A549 treated with RU486 at 1 μM for 4 hours (cell line): ENCODE measurements at places on chromosomes 4 and X. TPM values are rescaled to one million over a fixed set of nuclear protein-coding genes. Genes with fewer than 3 reads are reported as not detected.

Gene DKK2
- total RNA-seq, result not detected in 5 replicates

Gene HSFX1
- total RNA-seq, result 0.14 to 0.40 TPM (median 0.34 TPM) in 5 replicates

Gene CLIC2
- total RNA-seq, result 0.06 to 0.53 TPM (median 0.25 TPM) in 4 of 5 replicates, not detected in the other

Gene MAGEC1
- total RNA-seq, result 0.02 to 0.09 TPM (median 0.04 TPM) in 3 of 5 replicates, not detected in the others

Gene CXCL11
- 0.19 to 0.27 TPM (median 0.20 TPM) in 3 of 5 replicates, not detected in the others for total RNA-seq

Gene FDCSP
- not detected in 5 replicates for total RNA-seq

Gene ATP1B4
- total RNA-seq, result not detected in 5 replicates

Gene ATP8A1
- 0.02 to 0.10 TPM (median 0.07 TPM) in 5 replicates for total RNA-seq

Gene C4orf46
- total RNA-seq, result 4.8 to 10.3 TPM (median 9.3 TPM) in 5 replicates

Gene DDX60
- total RNA-seq, result 1.2 to 4.2 TPM (median 2.0 TPM) in 5 replicates

Gene STBD1
- 6.0 to 8.6 TPM (median 8.6 TPM) in 5 replicates for total RNA-seq

Gene OTUD6A
- total RNA-seq, result not detected in 5 replicates

Gene DCAF4L1
- 0.05 to 0.13 TPM (median 0.11 TPM) in 5 replicates for total RNA-seq

Gene GPR143
- total RNA-seq, result 0.16 to 0.33 TPM (median 0.27 TPM) in 4 of 5 replicates, not detected in the other

Gene CXCL5
- total RNA-seq, result 28.2 to 55.2 TPM (median 49.5 TPM) in 5 replicates

Gene ZBED1
- 26.8 to 30.2 TPM (median 28.4 TPM) in 5 replicates for total RNA-seq

Gene CLDN34
- not detected in 5 replicates for total RNA-seq

Gene FAM184B
- 0.03 to 0.05 TPM (median 0.03 TPM) in 4 of 5 replicates, not detected in the other for total RNA-seq

Gene TIGD2
- 2.6 to 6.0 TPM (median 4.9 TPM) in 5 replicates for total RNA-seq

Gene FRAS1
- total RNA-seq, result 1.5 to 2.8 TPM (median 2.6 TPM) in 5 replicates

Gene RAB41
- total RNA-seq, result not detected in 5 replicates

Gene TEX11
- not detected in 5 replicates for total RNA-seq

Gene PCDH11X
- 0.04 TPM in 1 of 5 replicates, not detected in the others for total RNA-seq

Gene FGF5
- total RNA-seq, result 0.06 to 0.74 TPM (median 0.34 TPM) in 5 replicates

Gene DIPK2B
- total RNA-seq, result not detected in 5 replicates

Gene TMEM154
- total RNA-seq, result 0.08 to 0.42 TPM (median 0.17 TPM) in 4 of 5 replicates, not detected in the other

Gene DCAF8L2
- not detected in 5 replicates for total RNA-seq

Gene TBCK
- total RNA-seq, result 1.8 to 2.4 TPM (median 2.4 TPM) in 5 replicates

Gene BGN
- total RNA-seq, result 0.07 TPM in 1 of 5 replicates, not detected in the others

Gene PPEF1
- 0.54 to 1.3 TPM (median 1.1 TPM) in 5 replicates for total RNA-seq

Gene PABPC1L2A
- not detected in 5 replicates for total RNA-seq

Gene SMIM14
- total RNA-seq, result 14.3 to 20.0 TPM (median 18.1 TPM) in 5 replicates

Gene LEF1
- 0.10 TPM in 1 of 5 replicates, not detected in the others for total RNA-seq

Gene IKBKG
- 34.1 to 45.7 TPM (median 42.8 TPM) in 5 replicates for total RNA-seq

Gene CLRN2
- not detected in 5 replicates for total RNA-seq

Gene XG
- total RNA-seq, result not detected in 5 replicates

Gene RGN
- total RNA-seq, result not detected in 5 replicates

Gene NPY2R
- 0.05 to 0.09 TPM (median 0.05 TPM) in 3 of 5 replicates, not detected in the others for total RNA-seq

Gene NDP
- total RNA-seq, result not detected in 5 replicates

Gene FGD1
- 5.7 to 8.4 TPM (median 6.2 TPM) in 5 replicates for total RNA-seq

Gene PCDH18
- not detected in 5 replicates for total RNA-seq

Gene MAGEA9B
- total RNA-seq, result 0.11 TPM in 1 of 5 replicates, not detected in the others

Gene LINC00632
- total RNA-seq, result 1.0 to 3.0 TPM (median 2.3 TPM) in 5 replicates

Gene CPLX1
- 0.47 to 0.70 TPM (median 0.51 TPM) in 5 replicates for total RNA-seq

Gene RTL5
- total RNA-seq, result 1.9 to 2.9 TPM (median 2.4 TPM) in 5 replicates

Gene SOD3
- total RNA-seq, result not detected in 5 replicates
